ENCODE measurements at places on chromosomes 1 and 21.
A peak's percentile ranks its signal among the peaks of the same experiment; 100 is the strongest.

DNA sequence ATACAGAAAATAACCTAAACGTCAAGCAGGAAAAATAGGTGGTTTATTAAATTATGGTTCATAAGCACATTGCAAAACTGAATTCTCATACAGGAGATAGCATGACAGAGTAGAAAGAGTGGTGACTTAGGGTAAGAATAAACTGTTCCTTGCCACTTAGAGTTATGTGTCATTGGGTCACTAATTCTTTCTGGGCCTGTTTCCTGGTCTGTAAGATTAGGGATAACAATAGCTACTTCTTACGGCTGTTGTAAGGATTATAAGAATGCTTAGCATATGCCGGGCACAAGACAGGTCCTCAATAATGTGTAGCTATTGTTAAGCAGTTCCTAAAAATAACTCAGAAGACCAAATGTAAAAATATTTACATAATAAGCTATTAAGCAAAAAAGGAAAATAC, 24.2 kb downstream of the SNRNP40 start:
- no peak for DNase-seq

- DNase-seq = no peak
Measured at GRCh38 chr1:48726557-48727215, 50.0 kb downstream of the BEND5 start.

DNA sequence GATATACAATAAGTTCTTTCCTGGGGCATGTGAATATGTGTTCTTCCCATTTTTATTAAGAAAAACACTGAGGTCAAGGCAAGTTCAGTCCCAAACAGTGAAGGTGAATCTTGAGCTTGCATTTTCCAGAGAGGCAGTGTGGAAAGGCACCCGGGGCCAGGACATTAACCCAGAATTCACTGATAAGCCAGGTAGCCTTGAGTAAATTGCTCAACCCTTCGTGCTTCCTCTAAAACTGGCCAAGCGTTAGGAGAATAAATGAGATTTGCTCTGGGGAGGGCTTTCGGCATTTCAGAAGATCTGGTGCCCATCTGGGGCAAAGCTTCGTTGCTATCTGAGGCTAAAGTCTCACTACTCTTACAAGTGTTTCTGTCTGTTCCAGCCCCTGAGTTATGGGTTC, 57.1 kb upstream of the KAZN start:
- DNase-seq = no peak

DNA sequence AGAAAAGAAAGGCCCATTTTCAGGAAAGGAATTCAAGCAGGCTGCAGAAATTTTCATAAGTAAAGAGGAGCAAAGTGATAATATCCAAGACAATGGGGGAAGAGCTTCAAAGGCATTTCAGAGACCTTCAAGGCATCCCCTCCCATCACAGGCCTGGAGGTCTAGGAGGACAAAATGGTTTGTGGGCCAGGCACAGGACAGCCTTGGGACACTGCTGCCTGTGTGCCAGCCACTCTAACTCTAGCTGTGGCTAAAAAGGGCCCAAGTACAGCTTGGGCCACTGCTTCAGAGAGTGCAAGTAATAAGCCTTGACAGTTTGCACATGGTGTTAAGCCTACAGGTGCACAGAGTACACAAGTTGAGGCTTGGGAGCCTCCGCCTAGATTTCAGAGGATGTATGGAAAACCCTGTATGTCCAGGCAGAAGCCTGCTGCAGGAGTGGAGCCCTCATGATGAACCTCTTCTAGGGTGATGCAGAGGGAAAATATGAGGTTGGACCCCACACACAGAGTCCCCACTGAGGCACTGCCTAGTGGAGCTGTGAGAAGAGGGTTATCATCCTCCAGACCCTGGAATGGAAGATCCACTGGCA, 51.8 kb upstream of the ZSWIM5 start:
- no peak for DNase-seq

GRCh38 chr1:222195857-222196256, 352.0 kb downstream of the HHIPL2 start:
- no peak for DNase-seq

DNA sequence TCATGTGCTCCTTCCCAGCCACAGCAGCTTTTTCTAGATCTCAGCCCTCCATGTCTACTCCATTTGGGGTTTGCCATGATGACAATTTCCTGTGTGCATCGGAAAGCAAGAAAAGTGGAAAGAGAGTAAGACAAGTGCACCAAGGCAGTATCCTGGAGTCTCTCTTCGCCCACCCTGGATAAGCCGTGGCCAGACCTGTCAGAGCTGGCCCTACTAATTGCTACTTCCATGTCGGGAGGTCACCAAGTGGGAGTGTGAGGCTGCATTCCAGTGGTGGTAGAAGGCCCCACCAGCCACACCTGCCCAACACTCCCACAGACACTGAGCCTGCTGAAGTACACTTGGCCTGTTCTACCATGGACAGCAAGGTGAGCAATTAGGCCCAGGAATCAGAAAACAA, 14.0 kb upstream of the LORICRIN start:
- no peak for DNase-seq

DNA sequence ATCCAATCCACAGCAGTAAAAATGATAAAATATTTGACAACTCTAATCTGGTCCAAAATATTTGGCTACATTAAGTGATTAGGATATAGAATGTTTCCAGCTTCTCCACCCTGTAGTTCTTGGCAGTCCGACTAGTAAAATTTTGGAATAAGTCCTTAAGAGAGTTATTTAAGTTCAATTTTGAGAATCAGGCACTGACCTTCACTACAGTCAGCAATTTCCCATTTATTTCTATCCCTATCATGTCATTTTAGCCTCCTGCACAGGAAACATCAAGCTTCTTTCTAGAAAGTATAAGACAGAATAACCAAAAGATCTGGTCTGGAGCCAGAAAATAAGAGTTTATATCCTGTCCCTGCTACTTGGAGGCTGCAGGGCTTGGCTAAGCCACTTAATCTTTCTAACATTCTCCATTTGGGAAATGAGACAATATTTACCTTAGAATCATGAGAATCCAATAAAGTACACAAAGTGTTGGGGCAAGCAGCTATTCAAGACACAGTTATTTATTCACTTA, 162.2 kb downstream of the DPYD start:
- DNase-seq = no peak

DNA sequence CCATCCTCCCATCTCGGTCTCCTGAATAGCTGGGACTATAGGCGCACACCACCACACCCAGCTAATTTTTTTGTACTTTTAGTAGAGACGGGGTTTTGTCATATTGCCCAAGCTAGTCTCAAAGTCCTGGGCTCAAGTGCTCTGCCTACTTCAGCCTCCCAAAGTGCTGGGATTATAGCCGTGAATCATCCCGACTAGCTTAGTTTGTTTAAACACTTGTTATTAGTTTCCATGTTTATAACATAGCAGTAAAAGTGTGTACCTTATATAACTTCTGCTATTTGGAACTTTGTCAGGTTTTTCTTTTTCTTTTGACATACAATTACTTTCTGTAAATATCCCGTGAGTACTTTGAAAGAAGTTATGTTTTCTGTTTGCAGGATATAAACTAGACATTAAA, 60.6 kb upstream of the C1orf21 start:
- no peak for DNase-seq

GRCh38 chr1:41626616-41627375, 142.3 kb upstream of the EDN2 start:
- no peak for DNase-seq

DNA sequence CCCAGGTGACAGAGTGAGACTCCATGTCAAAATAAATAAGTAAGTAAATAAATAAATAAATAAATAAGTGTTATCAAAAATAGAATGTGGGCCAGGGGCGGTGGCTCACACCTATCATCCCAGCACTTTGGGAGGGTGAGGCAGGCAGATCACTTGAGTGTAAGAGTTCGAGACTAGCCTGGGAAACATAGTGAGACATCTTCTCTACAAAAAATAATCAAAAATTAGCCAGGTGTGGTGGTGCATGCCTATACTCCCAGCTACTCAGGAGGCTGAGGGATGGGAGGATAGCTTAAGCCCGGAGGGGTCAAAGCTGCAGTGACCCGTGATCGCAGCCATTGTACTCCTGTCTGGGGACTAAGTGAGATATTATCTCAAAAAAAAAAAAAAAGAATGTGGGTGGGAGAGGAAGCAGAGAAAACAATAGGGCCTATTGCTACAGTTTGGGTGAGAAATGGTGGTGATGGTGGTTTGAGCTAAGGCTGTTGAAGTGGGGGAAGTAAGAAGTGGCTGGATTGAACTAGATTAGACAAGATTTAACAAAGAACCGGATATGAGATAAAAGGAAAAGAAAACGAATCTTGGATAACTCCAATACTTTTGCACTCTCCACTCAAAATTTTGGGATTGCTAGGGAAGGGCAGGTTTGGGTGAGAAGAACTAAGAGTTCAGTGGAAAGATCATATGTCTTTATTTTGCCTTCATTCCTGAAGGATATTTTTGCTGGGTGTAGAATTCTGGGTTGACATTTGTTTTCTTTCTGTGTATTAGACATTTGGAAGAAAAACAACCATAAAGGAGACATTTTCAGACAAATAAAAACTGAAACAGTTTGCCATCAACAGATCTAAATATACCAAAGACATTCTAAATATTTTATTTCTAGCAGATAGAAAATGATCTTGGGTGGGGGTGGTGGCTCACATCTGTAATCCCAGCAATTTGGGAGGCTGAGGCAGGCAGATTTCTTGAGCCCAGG, 57.1 kb upstream of the SPOCD1 start:
- DNase-seq = no peak

- DNase-seq = no peak
Measured at GRCh38 chr1:46405197-46405555, 11.1 kb downstream of the FAAH start.

- no peak for DNase-seq
Measured at GRCh38 chr1:175773571-175773970, 30.2 kb upstream of the TNR start.

- DNase-seq = no peak
Measured at GRCh38 chr1:160437432-160438316, 37.3 kb downstream of the VANGL2 start.

DNA sequence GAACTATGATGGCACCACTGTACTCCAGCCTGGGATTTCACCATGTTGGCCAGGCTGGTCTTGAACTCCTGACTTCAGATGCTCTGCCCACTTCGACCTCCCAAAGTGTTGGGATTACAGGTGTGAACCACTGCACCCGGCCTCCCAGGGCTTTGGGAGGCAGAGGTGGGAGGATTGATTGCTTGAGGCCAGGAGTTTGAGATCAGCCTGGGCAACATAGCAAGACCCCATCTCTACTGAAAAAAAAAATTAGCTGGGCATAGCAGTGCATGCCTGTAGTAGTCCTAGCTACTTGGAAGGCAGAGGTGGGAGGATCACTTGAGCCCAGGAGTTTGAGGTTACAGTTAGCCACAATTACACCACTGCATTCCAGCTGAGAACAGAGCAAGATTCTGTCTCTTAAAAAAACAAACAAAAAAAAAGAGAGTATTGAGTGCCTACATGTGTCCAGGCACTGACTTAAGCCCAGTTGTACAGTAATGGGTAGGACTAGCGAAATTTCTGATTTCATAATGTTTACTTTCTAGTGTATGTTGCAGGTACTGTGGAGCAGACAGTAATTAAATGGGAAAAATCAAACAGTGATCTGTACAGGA, 4.2 kb downstream of the MANEAL start:
- DNase-seq = no peak

DNA sequence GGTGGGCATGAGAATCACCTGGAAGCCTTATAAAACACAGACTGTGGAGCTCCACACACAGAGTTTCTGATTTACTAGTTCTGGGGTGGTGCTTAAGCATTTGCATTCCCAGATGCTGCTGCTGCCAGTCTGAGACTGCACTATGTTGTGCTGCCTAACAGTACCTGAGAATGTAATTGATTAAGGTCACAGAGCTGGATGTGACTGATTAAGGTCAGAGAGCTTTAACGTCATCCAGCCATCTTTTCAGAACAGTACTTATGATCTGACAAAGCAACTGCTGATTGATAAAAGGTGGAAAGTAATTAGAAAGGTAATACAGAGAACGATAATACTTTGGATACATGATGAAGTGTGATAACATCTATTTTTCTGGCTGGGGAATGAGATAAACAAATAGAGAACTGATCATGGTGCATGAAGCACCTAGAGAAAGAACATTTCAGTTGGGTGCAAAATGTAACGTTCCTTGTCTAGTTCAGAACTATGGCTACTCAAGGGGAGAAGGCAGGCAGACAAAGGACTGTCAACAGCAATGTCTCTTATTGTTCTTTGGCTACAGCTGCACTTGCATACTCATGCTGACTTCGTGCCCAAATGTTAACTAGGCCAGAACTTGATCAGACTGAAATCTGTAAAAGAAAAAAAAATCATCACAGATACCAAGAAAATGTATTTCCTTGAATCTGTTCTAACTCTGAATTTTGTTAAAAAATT, 3.7 kb upstream of the UCK2 start:
- no peak for DNase-seq

DNA sequence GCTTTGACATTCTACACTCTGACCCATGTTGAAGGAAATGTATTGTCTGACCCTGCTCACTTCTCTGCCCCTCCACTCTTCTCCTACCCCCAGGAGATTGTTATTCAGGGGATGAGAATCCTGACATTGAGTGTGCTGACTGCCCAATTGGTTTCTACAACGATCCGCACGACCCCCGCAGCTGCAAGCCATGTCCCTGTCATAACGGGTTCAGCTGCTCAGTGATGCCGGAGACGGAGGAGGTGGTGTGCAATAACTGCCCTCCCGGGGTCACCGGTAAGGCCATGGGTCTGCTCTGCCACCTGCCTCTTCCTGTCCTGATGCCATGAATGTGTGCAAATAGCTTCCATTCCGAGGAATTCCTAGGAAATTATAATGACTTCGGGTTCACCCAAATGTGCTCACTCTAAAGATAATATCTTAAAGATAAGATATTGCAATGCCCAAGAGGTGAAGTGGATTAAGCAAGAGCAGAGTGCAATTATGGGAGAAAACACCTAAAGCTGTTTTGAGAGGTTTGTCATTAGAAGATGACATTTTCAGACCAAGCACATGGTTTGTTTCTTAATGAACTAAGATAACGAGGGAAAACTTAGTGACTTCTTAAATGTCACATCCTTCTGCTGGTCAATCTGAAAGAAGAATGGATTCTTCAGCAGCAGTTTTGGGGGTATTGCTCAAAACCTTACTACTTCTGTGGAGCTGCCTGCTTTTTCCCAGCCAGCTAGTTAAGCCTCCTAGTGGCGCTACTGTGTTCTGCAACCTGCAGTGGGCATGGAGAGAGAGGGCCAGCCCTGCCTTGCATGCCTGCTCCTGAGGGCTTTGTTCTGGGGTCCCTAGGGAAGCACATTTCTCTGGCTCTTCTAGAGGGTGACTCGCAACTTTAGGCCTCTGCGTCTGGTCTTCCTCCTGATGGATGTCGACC, 41.6 kb downstream of the LAMC2 start:
- peak; percentile 25 for DNase-seq

DNA sequence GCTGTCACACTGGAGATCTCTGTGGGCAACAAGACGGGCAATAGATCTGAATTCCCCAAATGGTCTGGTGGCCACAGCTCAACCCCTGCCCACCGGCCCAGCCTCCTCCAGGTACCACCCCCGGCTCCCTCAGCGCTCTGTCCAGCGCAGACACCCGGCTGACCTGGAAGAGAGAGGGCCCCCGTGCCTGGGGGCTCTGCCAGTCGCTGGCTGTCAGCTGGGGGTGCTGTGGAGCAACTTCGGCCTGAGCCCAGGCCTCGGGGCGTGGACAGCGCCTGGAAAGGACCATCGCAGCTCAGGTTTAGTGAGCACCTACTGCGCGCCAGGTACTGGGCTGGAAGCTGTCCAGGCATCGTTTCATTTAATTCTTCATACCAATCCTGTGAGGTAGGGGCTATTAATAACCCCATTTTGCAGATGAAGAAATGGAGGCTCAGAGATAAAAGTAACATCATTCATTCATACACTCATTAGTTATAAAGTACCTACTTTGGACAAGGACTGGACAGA, 51.0 kb downstream of the AHDC1 start:
- DNase-seq = no peak

Data from head of caudate nucleus (tissue), 42 donors.